ENCODE measurements at places on chromosomes 3 and 15. TPM values are rescaled to one million over a fixed set of nuclear protein-coding genes. Genes with fewer than 3 reads are reported as not detected.

Gene RAD51
- 0.50 TPM for polyA plus RNA-seq

Gene ANKUB1
- not detected for polyA plus RNA-seq

Gene TTLL13
- not detected for polyA plus RNA-seq

DNA sequence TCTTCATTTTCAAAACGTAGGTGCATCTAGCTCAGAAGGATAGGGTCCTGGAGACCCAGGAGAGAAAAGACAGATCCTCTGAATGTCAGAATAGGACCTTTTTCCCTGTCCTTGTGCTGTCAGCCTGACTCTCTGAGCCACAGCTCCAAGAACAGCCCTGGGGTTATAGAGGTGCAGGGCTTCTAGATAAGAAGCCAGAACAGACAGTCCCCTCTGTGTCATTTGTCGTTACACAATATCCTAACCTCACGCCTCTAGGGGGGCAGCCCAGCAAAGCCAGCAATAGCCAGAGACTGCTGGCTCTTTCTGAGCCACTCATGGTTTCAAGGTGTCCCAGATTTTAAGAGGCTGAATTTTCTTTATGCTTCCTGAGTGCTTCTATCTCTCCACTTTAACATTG is 153.2 kb upstream of the THBS1 start:
- no peaks in the 10 kb centered on the region for H3K4me1 ChIP-seq
- DNase-seq, result no peak
- H3K36me3 ChIP-seq, result no peaks in the 10 kb centered on the region
- no peak overlapping the region for H3K27ac ChIP-seq
- no peaks in the 10 kb centered on the region for H3K27me3 ChIP-seq
- H3K4me3 ChIP-seq, result no peak overlapping the region

DNA sequence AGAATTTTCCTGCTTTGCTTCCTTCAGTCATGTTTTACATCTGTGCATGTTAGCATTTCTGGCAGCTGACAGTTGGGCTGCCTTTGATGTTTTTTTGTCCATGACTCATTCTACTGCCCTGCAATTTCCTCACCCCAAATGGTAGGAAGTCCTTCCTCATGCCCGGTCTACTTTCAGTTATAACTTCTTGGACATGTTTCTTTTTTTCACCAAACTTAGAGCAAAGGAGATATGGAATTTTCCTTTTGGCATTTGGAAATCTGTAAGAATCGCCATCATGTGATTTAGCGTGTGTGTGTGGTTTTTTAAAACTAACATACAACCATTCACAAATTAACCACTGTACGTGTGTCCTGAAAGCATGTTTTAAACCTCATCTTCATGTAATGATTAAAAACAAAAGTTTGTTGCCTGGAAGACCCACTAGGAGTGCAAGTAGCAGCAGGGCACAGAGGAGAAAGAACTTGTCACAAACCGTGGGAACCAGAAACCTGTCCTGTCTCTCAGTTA is 430.7 kb upstream of the CFAP20DC start:
- H3K36me3 ChIP-seq, result no peaks in the 10 kb centered on the region
- no peak overlapping the region for H3K4me3 ChIP-seq
- DNase-seq, result no peak
- H3K27ac ChIP-seq, result no peak overlapping the region
- no peaks in the 10 kb centered on the region for H3K4me1 ChIP-seq

- H3K4me3 ChIP-seq, result no peak overlapping the region
- no peaks in the 10 kb centered on the region for H3K4me1 ChIP-seq
- DNase-seq, result no peak
- no peaks in the 10 kb centered on the region for H3K36me3 ChIP-seq
- H3K27ac ChIP-seq, result peak overlapping the region; percentile 51
Observed at GRCh38 chr15:89052474-89052873, 35.8 kb upstream of the ABHD2 start.

- no peak for DNase-seq
- no peaks in the 10 kb centered on the region for H3K4me1 ChIP-seq
- H3K27ac ChIP-seq, result no peak overlapping the region
- no peak overlapping the region for H3K4me3 ChIP-seq
- H3K27me3 ChIP-seq, result peaks cover 1% of the 10 kb centered on the region
Observed at GRCh38 chr3:70736009-70736408, 423.6 kb upstream of the MDFIC2 start.

- no peak overlapping the region for H3K27ac ChIP-seq
- no peaks in the 10 kb centered on the region for H3K27me3 ChIP-seq
- DNase-seq, result no peak
Observed at GRCh38 chr3:190362258-190362657, 25.7 kb upstream of the CLDN16 start.

Data from aorta (tissue), 5 donors.